ENCODE measurements at places on chromosomes 1 and 21.

GRCh38 chr1:12168451-12169160 is 1.8 kb downstream of the TNFRSF1B start:
- DNase-seq, result no peak

GRCh38 chr1:74340656-74341055 is 105.5 kb downstream of the TNNI3K start:
- no peak for DNase-seq

DNA sequence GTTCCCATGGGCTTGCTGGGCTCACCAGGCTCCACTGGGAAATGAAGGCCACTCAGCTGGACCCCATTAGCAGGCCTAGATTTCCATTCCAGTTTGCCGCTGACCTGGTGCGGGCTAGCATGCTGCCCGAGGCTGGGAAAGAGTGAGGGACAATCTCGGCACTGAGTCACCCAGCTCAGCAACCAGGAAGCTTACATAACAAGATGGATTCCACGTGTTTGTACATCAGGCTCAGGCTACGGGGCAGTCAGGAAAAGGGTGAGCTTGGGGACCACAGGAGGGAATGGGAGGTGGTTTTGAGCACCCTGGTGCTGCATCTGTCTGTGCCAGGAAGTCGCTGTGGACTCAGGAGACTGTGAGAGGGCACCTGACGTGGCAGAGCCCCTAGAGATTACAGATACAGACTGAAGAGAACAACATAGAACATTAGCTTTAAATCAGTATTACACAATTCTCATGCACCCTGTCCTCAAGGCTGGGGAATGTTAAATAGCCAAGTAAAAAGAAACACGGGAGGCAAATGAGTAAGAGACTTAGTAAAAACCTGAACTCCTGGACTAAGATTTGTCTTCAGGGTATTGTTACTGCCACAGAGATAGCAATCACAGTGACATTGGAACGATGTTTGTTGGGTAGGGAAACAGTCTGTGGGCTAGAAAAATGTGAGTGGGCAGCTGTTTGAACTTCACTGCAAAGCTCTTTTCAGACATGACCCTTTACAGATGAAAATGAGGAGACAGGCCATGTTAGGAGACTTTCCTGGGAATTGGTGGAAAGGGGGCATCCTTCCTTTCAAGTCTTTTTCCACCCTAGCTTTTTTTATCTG is 51.1 kb downstream of the GLUL start:
- no peak for DNase-seq

DNA sequence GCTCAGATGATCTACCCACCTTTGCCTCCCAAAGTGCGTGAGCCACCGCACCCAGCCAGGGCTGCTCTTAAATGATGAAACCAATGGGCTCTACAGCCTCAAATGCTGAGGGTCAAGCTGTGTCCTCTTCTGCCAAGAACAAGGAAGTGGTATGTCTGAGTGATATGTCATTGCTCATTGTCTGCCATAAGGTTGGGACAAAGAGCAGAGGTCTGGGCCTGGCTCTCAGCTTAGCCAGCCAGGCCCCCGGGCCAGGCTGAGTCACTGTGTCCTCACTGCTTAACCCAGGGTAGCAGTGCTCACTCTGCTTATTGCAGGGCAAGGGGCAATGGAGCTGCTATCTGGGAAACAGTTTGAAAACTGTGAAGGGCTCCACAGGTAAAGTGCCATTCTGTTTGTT is 8.3 kb upstream of the ETS2 start:
- no peak for DNase-seq
